Anterior cingulate cortex (tissue), 58 donors: ENCODE measurements at places on chromosomes 6 and 20.
A peak's percentile ranks its signal among the peaks of the same experiment; 100 is the strongest.

DNA sequence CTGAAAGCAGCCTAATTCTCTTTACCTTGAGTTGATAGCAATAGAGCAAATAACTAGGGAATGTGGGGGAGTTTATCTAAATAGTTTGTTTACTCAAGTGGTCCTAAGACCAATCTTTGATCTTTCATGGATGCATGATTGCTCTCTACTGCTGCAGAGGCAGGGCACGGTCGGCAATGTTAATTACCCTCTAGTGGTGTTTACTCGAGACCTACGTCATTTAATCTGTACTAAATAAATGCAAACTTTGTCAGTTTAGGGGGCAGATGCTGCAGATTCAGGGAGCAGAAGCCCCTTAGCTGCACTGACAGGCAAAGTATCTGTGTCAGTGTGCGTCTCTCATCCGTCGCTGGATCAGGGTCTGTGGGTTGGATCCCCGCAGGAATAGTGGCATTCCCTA, 6.9 kb downstream of the RTN4IP1 start:
- DNase-seq = no peak

DNA sequence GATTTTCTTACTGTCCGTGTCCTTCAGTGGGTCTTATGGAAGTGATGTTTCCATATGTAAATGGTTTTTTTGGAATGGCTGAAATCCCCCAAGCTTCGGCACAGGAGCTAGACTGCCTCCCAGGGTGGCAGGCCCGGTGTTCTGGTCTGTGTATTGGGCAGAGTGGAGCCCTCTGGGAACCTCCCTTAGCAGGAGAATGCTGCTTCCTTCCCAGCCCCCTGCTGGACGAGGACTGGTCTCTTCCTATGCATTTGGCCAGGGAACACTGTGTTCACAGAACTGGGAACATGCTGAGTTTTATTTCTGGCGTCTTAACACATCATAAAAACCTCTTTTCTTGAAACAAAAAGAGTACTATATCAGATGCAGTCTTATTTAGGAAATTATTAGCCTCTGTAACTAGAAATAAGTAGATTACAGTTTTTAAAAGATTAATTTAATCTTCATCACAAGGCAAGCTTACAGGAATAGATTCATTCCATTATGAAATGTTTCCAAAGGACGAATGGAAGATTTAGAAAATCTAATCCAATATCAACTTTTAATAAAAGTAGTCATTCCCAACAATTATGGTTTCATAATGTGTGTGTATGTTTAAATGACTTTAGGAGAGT, 56.6 kb downstream of the SYTL3 start:
- DNase-seq = no peak

DNA sequence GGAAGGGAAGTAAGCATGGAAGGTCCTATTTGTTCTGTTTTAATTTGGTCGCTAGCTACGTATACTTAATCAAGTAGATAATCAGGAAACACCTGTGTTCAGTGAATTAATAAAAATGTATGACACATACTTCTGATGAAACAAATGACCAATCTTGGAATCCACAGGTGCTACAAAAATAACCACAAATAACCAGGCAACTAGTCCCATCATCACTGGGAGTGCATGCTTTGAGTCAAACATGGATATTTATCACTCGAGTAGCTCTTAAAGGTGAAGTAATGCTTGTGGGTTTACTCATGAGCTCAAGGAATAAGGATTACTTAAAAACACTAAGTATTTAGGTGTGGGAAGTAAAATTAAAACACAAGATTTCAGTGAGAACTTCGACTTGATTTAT, 285.6 kb upstream of the ID4 start:
- no peak for DNase-seq

- no peak for DNase-seq
These were observed 13.4 kb downstream of the CCDC167 start for GRCh38 chr6:37486121-37486839.

- no peak for DNase-seq
These were observed 88.2 kb downstream of the ZFP64 start for GRCh38 chr20:52103335-52103912.

DNA sequence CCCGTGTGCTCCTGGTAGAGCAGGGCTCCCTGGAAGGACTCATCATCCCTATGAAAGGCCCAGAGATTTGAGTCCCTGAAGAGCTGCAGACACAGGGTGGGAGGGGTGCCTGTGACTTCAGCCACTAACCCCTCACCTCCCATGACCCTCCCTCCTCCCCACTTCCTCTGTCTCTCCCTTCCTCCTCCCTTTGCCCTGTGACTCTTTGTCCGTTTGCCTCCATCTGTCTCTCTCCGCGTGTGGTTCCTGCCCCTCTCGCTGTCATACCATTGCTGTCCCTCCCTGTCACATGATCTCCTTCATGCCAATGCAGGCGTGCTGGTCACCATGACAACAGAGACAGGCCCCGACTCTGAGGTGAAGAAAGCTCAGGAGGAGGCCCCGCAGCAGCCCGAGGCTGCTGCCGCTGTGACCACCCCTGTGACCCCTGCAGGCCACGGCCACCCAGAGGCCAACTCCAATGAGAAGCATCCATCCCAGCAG, 19.0 kb downstream of the EPB41L1 start:
- peak; percentile 19 for DNase-seq

DNA sequence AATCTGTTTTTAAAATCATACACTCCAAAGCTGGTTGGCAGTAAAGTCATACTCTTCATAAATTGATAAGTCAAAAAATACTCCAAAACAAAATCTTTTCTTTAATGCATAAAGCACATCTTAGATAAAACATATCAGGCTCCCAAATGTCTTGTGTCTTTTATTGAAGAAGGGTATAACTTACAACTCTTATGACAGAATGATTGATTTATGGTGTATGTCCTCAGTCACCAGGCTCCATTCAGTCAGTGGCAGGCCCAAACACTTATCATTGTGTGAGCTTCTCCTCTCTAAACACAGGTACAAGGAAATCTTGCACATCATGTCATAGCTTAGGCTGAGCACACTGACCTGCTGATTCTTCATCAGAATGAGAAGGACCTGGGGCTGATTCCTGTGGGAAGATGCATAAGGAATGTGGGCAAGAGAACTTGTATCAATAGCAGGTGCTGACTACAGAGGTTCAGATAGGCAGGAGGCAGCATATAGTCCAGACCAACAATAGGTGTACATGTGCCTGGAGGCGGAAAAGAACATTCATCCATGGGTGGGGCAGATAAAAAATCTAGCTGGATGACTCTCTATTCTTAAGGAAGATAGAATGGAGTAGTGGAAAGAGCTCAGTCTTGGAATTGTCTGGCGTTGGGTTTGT, 1.9 kb downstream of the CALHM5 start:
- DNase-seq = no peak

GRCh38 chr6:163872335-163872734, 457.8 kb downstream of the QKI start:
- no peak for DNase-seq

- no peak for DNase-seq
These were observed 253.1 kb downstream of the LY86 start for GRCh38 chr6:6841571-6841970.

GRCh38 chr20:36085686-36086267, 68.8 kb upstream of the EPB41L1 start:
- no peak for DNase-seq

DNA sequence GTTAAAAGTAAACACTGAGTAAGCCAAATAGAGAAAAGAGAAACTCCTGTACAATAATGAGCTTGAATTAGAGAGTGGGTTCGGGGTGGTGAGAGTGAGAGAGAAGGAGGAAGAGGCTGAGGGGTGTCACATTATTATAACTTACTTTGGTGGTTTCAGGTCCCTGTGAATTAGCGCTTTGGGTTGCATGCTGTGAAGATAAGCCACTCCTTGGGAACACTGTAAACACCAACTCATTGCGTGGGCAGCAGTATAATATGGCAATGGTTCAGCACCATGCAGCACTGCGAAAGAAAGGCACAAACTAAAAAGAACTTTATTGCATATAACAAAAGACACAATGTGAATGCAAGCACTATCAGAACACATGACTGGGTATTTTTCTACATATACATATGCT, 26.9 kb downstream of the MAP3K7 start:
- no peak for DNase-seq

DNA sequence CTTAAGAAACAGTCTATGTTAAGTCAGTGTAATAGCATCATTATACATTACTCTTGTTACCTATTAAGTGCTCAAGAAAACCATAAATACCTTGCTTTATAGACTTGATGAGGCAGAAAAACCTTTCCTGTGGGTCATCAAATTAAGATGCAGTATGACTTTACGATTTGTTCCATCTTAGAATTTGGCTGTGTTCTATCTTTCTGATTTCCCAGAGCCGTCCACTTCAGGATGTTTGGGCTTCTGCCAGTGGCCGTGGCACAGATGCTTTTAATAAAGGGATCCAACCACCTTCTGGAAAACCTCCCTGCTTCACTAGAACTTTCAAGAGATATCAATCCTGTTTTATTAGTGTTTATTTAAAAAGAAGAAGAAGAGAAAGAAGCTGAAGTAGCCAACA, 71.2 kb downstream of the PDE7B start:
- no peak for DNase-seq

- peak; percentile 41 for DNase-seq
These were observed 94.8 kb upstream of the AFDN start for GRCh38 chr6:167731731-167732422.

- DNase-seq = no peak
These were observed 30.8 kb downstream of the IL20RA start for GRCh38 chr6:137013738-137014602.

- DNase-seq = no peak
These were observed 50.2 kb upstream of the HINT3 start for GRCh38 chr6:125906158-125906998.

DNA sequence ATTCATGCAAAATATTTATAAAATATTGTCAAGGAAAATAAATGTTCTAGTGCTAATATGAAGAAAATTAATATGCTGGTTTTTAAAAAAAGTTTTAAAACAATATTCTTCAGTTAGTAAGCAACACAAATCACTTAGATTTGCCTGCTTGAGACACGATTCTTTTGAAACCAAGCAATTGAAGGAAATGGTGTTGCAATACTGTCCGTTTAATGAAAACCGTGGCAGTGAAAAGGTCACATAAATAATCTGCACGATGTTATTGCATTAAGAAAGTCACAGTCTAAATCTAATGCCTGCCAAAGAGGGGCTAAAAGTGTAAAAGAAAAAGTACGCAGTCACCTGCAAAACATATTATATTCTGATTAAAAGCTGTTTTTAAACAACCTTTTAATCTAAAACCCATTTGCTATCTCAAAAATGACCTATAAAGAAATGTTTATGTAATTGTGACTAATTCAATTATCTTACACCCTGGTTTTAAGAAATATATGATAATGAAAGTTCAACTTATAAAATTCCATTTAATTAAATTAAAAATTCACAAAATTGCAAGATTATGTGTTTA, 143.0 kb downstream of the GMDS start:
- no peak for DNase-seq

DNA sequence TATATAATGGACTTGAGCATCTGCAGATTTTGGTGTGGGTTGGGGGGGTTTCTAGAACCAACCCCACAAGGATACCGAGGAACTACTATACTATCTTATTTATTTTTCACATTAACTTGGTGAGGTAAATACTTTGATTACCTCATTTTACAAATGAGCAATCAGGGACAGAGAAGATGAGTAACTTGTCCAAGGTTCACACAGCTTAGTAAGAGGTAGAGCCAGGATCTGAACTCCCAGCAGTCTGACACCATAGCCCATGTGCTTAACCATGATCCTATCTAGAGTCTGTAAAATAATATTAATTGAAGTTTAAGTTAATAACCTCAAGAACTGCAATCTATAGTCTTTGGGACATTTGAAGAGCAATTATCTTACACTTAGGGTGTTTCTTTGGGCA, 28.6 kb downstream of the DHX35 start:
- DNase-seq = no peak

DNA sequence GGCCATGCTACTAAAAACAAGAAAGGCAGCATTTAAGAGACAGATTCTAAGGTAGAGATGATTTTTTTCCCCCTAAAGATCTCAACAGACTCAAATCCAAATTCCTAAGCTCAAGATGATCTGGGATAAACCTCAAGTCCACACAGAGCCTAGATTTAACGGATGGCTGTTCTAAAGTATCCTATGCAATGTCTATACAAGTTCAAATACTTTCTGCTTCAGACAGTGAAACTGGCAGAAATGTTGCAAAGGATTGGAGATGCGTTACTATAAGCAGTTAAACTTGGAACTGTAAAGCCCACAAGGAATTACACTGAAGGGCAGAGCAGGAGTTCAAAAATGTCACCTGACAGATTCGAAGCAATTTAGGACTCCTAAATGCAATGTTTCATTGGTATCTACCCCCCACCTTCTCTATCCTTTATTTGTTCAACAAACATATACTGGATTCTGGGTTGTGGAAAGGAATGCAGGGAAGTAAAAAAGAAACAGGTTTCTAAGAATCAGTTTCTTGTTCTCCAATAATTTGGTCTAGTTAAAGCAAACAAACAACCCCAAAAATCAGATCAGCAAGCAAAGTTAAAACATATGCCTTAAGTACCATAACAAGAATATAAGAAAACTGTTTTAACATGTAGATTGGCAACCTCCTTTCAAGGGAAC, 1.6 kb downstream of the DNAAF9 start:
- no peak for DNase-seq

DNA sequence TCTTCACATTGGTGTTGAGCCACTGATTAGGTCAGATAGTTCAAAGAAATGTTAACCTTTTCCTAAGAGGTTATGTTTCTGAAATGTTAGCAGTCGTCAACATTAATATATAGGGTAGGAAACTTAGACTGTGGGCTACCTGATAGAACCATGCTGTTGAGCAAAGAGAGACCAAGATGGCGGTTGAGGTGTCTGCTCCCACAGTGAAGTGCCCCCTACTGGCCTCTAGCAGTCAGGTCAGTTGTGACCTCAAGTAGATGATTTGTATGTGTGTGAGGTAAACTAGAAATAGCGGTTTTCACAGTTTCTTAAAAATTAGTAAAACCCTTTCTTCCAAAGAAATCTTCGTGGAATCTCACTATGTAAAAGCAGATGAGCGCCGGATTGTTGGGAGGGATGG, 40.3 kb downstream of the MTHFD1L start:
- DNase-seq = no peak

DNA sequence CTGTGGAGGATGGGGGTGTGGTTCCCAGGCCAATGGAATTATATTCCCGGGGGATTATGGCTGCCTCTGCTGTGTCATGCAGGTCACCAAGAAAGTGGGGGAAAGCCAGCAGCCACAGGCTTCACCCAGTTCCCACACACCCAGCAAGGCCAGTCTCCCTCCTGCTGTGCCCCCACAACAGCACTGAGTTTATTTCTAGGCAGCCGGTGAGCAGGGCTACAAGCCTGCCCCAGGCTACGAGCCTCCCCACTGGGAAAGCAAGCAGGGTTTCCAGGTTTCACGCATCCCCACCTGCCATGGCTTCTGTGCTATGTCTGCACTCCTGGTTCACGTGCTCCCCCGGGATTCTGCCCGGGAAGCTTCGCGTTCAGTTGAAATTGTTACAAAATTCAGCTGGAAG, 72.6 kb downstream of the ERMARD start:
- DNase-seq = no peak

DNA sequence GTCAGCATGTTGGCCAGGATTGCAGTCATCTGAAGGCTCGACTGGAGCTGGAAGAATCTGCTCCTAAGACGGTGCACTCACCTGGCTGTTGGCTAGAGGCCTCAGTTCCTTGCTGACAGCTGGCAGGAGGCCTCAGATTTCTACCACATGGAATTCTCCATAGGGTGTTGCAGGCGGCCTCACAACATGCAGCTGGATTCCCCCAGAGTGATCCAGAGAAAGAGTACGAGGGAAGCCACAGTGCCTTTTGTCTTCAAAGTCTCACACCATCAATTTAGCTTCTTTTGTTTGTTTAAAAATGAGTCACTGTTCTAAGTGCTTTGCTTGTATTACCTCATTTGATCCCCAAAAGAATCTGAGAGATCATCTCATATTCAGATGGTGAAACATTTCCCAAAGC, 65.5 kb upstream of the FYN start:
- DNase-seq = no peak
